ENCODE measurements at places on chromosomes 13 and 19.

DNA sequence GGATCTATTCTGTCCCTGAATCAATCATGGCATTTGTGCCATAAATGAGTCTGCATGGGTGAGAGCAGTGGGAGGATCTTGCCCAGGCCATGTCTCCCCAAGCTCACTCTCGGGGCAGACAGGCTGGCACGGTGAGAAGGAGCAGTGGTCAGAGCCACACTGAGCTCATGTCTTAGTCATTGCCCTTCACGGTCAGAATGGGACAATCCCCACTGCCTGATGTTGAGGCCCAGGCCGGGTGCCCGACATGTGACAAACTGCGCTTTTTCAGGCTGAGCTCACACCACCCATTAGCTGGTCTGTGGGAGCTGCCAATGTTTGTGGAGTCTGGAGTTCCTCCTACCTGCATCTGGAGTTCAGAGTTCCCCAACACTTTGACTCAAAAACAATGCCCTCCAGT lies 481.9 kb downstream of the COG6 start:
- no peak for DNase-seq

DNA sequence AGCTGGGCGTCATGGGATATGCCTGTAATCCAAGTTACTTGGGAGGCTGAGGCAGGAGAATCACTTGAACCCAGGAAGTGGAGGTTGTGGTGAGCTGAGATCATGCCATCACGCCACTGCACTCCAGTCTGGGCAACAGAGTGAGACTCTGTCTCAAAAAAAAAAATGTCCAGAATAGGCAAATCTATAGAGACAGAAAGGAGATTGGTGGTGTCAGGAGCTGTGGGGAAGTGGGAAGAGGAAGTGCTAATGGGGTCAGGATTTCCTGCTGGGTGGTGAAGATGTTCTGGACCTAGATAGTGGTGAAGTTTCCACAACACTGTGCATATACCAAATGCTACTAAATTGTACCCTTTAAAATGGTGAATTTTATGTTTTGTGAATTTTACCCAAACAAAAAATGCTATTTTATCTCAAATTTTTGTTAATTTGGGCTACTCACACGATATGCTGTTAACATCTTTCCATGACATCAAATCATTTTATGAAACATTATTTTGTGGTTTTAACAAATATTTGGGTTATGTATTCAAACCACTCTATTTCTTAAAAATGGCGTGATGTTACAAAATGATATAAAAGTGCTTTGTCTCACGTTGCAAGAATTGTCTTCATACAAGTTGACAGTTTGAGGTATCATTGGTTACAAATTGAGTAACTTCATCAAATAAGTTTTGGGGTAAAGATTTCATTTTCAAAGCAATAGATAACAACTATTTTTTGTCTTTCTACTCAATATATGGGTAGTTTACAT lies 7.4 kb upstream of the CYP4F3 start:
- no peak for DNase-seq

- no peak for DNase-seq
Measured at GRCh38 chr13:87120476-87120875, 550.7 kb upstream of the SLITRK5 start.

- no peak for DNase-seq
Measured at GRCh38 chr13:53038993-53039392, 10.4 kb downstream of the OLFM4 start.

GRCh38 chr13:91046715-91047327 lies 300.7 kb upstream of the MIR17HG start:
- DNase-seq: no peak

DNA sequence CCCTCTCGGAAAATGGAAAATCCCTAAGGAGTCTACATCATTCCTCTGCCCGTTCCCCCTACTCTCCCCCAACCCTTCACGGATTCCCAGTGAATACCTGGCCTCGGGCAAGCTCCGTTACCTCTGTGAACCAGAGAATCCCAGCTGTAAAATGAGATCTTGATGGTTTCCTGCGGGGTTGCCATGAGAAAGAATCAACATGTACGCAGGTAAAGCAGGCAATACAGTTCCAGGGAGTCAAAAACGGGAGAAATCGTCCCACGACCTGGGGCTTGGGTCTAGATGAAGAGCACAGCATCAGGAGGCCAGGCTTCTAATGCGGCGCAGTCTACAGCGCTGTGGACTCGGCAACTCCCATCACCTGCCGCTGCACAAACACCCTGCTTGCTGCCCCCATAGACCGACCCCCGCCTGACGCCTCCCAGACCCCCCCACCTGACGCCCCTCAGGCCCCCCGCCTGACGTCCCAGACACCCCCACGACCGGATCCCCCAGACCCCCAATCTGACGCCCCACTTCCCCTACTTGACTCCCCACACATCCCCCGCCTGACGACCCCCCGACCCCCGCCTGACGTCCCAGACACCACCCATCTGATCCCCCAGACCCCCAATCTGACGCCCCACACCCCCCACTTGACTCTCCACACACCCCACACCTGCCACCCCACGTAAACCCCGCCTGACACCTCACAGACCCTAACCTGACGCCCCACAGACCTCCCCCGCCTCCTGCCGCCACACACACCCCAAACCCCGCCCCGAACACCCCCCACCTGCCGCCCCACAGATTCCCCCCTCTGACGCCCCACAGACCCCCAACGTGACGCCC lies 680 bp downstream of the LIG4 start:
- no peak for DNase-seq
